Fibroblast of upper back skin (primary cell): ENCODE measurements at places on chromosomes 16 and 17.

- no peak for DNase-seq
Measured at GRCh38 chr17:57556320-57556719, 188.8 kb downstream of the CCDC182 start.

GRCh38 chr16:80347900-80348299 lies 192.9 kb upstream of the DYNLRB2 start:
- peak; percentile 8 for DNase-seq

GRCh38 chr16:70250748-70251628 lies 752 bp downstream of the EXOSC6 start:
- DNase-seq: peak; percentile 29

GRCh38 chr16:11101695-11102522 lies 154.1 kb downstream of the SOCS1 start:
- DNase-seq: peak; percentile 26

DNA sequence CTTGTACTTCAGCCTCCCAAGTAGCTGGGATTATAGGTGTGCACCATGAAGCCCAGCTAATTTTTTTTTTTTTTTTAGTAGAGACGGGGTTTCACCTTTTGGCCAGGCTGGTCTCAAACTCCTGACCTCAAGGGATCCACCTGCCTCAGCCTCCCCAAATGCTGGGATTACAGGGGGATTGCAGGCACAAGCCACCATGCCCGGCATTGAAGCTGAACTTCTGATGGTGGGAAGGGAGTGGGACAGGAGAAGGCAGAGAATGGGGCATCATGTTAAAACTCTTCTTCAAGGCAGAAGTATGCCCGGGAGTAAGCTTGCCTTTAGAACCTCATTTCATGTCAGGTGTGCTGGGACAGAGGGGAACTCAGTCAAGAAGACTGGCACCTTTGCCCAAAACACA lies 48.6 kb upstream of the ZFHX3 start:
- no peak for DNase-seq
